Stimulated activated CD4-positive, alpha-beta T cell treated with anti-CD3 and anti-CD28 coated beads, Interleukin-1b, Interleukin-23, amount 100 ng/mL, for 4 hours (primary cell): ENCODE measurements at places on chromosomes 3 and 15.

DNA sequence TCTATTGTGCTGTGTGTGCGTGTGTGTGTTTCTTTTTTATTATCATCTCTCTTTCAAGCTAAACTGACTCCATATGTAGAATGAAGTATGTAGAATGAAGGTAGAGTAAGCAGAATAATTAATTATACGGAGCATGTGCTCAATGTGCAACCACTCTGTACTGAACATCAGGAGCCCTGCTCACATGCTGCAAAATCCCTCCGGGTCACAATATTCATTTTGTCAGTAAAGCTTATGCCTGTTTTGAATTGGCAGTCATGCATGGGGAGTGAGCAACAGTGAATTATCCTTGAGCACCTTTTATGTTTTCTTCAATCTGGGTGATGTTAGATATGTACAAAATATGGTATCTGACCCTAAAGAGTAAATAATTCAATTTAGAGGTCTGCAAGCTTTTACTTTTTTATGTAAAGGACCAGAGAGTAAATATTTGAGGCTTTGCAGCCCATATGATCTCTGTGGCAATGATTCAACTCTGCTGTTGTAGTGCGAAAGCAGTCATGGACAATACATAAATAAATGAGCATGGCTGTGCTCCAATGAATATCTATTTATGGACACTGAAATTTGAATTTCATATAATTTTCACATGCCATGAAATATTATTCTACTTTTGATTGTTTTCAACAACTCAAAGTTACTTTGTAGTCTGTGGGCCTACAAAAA, 199.9 kb downstream of the VGLL3 start:
- DNase-seq: no peak

DNA sequence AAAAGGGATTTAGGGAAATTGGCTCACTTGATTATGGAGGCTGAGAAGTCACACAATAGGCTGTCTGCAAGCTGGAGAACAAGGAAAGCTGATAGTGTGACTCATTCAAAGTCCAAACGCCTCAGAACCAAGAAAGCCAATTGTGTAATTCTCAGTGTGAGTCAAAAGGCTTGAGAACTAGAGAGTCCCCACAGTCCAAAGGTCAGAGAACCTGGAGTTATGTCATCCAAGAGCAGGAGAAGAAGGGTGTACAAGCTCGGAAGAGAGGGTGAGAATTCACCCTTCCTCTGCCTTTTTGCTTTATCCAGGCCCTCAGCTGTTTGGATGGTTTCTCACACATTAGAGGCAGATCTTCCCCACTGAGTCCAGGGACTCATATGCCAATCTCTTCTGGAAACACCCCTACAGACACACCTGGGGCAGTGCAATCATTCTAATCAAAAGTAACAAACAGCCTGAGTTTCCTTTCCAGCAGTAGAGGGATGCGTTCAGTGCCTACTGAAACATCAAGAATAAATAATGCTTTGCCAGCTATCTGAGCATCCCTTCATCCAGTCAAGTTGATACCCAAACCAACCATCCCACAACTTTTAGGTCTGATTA, 271.5 kb downstream of the SATB1 start:
- DNase-seq: no peak

DNA sequence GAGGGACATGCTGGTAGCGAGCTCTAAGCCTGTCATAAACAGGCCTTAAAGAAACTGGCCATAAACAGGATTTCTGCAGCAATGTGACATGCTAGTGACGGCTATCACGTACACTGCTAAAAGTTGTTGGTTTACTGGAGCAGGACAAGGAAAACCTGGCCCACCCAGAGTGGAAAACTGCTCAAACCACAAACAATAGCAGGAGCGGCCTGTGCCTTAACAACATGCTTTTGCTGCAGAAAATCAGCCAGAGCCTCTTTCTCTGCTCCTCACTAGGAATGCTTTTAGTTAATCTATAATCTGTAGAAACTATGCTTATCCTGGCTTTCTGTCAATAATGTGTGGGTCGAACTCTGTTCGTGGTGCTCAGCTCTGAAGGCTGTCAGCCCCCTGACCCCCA, 202.9 kb upstream of the UBE3A start:
- DNase-seq: no peak

GRCh38 chr15:41978534-41978933, 6.2 kb upstream of the EHD4 start:
- DNase-seq: no peak

GRCh38 chr3:27553886-27554540, 69.8 kb upstream of the SLC4A7 start:
- DNase-seq: no peak

DNA sequence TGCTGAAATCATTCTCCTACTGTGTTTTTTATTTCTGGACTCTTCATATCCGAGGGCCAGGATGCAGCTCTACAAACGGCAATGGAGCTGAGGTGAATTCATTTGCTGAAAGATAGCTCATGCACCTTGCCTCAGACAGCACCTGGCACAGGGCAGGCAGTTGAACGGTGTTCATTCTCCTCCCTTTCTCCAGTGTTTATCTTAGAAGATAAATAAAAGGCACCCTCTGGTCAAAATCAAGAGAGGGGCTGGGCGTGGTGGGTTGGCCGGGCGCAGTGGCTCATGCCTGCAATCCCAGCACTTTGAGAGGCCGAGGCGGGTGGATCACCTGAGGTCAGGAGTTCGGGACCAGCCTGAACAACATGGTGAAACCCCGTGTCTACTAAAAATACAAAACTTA, 79.3 kb upstream of the LMOD3 start:
- no peak for DNase-seq

- DNase-seq: no peak
These were observed 406.4 kb upstream of the NPAP1 start for GRCh38 chr15:24269166-24269571.

DNA sequence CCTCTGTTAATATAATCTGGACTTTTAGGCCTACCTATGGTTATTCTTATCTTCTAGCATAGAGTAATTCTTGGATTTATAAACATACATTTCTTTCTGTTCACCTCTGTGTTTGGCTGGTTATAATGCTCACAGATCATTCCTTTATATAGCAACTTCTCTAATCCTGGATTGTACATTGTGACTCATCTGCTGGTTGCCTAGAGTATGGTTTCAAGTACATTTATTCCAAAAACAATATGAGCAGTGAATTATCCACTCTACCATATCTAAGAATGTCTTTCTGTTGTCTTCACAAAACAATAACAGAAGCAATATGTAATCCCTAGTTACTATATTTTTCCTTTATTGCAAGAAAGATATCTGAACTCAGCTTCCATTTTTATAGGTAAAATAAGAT, 35.3 kb downstream of the FSIP1 start:
- no peak for DNase-seq

- no peak for DNase-seq
These were observed 89.1 kb downstream of the NEO1 start for GRCh38 chr15:73141216-73141900.
